ENCODE measurements at places on chromosomes 5 and 9. TPM values are rescaled to one million over a fixed set of nuclear protein-coding genes. Genes with fewer than 3 reads are reported as not detected.

Gene SLC34A3
- not detected for total RNA-seq

Gene NMRK1
- total RNA-seq: 1.2 TPM

Gene PCDHGB7
- total RNA-seq: 5.9 TPM

Gene CDX1
- total RNA-seq: not detected

Gene NUP214
- total RNA-seq: 67.9 TPM

Gene FOXD4L6
- total RNA-seq: not detected

Gene MYORG
- 9.5 TPM for total RNA-seq

Gene ADAMTSL1
- 98.8 TPM for total RNA-seq

Gene MED22
- 27.7 TPM for total RNA-seq

Gene IFNA2
- not detected for total RNA-seq

Gene S1PR3
- 8.2 TPM for total RNA-seq

Gene VDAC1
- 55.8 TPM for total RNA-seq

Gene MYMK
- not detected for total RNA-seq

Gene FOXD4
- not detected for total RNA-seq

Gene ADAMTS19
- total RNA-seq: 0.58 TPM

Gene FIBCD1
- total RNA-seq: 6.4 TPM

Gene TMC1
- total RNA-seq: not detected

Gene LCN6
- 31.2 TPM for total RNA-seq

Gene DBN1
- total RNA-seq: 58.7 TPM

All from stomach (tissue), 19 donors.